Right cardiac atrium (tissue), 5 donors: ENCODE measurements at places on chromosomes 5 and 9. TPM values are rescaled to one million over a fixed set of nuclear protein-coding genes. Genes with fewer than 3 reads are reported as not detected.

DNA sequence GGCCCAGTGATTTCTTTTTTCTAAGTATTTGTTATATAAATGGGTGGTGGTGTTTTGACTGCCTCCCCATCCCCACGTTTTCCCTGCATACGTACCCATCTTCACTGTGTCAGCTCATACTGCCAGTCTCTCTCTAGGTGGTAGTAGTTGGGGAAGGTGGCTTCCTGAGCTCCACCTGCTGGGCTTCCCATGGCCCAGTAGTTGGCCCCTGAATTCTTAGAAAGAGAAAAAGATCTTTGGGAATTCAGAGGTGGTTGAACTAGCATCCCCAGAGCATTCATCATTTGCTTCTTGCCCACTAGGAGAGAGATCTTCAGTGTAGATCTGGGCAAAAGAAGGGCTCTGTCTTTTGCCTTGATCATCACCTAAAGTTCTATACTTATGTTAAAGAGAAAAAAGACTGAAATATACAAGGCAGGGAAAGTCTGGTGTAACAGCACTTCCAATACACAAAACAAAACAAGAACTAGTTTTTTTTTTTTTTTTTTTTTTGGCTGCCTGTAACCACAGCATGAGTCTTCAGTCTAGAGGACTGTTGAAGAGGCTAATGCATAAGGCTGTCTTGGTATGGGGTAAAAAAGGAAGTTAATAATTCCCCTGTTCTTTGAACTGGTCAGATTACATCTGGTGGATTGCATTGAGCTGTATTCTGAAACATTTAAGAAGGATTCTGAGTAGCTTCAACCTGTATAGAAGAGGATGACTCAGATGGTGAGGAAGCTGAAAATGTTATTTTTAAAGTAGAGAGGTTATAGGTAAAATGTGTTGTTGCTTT is 128.7 kb downstream of the ATG10 start:
- DNase-seq, result no peak

GRCh38 chr5:169089343-169089742 is 211.6 kb downstream of the SLIT3 start:
- DNase-seq, result no peak

DNA sequence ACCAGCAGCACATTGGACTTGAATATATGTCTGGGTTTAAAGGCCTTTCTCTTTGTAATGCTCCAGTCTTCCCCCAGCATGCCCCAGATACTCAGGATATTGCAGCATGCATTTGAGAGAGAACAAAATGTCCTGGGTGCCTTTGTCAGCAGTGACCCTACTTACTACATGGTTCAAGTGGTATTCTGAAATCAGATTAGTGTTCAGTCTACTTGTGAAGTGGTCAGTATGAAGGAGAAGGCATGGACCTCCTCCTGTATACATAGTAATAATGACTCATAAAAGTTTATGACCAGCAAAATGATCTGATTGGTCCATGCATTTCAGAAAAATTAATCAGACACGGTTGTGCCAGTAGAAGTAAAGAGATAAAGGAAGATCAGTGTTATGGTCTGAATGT is 25.4 kb downstream of the GPR21 start:
- DNase-seq, result no peak

GRCh38 chr9:87039809-87040392 is 92.6 kb upstream of the GAS1 start:
- no peak for DNase-seq

The CAST gene
- polyA plus RNA-seq, result 222 TPM

The CMYA5 gene
- polyA plus RNA-seq, result 341 TPM

The PRRX2 gene
- polyA plus RNA-seq, result 2.6 TPM

GRCh38 chr5:72523960-72524582 is 16.9 kb upstream of the ZNF366 start:
- DNase-seq, result no peak

GRCh38 chr5:67156976-67157583 is 39.5 kb downstream of the CD180 start:
- DNase-seq, result peak; percentile 64

DNA sequence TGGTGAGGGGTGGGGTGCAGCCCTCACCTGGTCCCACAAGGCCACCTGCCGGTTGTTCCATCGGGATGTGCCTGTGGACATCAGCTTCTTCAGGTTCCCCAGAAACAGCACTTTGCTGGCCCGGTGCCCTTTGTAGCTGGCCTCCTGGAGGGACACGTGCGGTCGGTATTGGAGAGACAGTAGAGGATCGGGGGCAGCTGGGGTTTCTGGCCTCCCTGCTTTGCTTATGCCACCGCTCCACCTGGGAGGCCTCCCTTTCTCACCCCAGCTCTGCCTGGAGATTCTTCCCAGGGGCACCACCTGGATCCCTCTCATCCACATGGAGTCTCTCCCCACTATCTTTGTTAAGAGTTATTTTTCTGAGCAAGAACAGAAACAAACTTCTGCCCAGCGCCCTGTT is 13.1 kb upstream of the TRIM14 start:
- DNase-seq, result no peak

The C1QTNF2 gene
- 2.1 TPM for polyA plus RNA-seq

DNA sequence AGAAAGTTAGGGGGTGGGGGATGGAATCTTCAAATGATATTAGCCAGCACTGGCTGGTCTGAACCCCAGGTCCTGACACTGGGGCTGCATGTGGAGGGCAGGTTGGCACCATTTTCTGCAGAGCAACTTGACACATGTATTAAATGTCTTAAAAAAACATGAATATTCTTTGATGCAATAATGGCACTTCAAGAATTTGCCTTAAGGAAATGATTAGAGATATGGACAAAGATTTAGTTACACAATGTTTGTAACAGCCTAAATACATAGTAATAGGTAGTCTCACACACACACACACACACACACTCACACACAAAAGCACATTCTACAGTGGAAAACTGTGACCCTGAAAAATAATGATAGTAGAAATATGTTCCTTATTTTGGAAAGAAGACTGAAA is 3.6 kb downstream of the SVEP1 start:
- no peak for DNase-seq

- DNase-seq, result no peak
These were observed 778.3 kb downstream of the PRELID2 start for GRCh38 chr5:145056800-145057199.

DNA sequence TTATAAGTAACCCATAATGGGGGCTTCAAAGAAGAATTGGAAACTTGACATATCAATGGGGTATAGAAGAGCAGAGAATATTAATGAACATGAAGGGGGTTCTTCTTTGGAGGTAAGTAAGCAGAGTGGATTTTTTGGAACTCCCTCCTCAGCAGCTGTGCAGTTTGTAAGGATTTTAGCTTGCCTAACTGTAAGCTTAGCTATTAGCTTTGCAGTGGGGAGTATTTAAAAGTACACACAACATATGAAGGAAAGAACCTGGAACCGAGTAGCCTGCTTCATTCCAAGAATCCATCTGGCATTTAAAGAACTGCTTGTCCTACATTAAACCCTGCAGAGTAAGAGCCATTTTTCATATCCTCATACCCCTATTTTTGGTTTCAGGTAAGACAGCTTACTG is 2.2 kb upstream of the PBX3 start:
- DNase-seq, result no peak

The TXNDC8 gene
- polyA plus RNA-seq, result not detected

DNA sequence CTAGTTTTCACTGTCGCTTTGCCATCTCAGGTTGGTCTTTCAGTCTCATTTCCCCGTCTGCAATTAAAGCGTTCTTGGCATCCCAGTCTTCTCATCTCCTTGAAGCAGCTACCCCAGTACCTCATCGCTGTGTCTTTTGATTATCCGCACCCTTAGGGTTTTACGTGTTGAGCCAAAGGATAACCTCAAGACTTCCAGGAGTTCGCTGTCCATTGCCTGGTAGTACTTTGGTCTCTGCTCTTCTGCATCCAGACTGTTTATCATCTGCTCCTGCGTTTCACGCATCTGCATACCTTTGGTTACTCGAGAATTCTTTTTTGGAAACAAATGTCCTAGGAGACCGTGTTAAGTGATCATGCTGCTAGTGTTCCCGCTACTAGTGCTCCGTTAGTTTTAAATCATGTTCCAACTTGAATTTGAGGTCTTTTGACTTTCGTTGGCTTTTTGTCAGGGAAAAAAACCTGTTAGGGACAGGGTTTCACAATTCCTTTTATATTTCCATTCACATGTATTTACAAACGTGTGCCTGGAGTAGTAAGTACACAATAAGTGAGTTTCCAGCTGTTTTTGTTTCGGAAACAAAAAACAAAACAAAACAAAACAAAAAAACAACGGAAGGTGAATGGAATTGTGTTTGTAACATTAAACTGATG is 888 bp downstream of the RABGAP1 start:
- no peak for DNase-seq

The STC2 gene
- 11.7 TPM for polyA plus RNA-seq

- no peak for DNase-seq
These were observed 673.4 kb upstream of the MEF2C start for GRCh38 chr5:89556215-89556913.

DNA sequence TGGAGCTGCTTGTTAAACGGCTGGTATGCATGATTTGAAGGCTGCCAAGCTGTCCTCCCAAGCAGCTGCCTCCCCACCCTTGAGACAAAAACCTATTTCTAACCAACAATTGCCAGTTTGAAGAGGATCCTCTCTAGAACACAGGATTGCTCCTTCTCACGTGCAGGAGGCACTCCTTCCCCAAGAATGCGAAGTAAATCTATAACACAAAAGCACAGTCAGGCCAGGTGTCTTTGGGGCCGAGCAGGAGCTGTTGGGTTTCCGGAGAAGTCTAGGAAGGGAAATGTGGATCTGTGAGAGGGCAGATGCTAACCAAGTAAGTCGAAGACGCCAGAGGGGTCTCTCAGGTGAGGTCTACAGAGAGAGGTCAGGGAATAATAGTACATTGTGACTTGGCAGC is 35.4 kb upstream of the GNPDA1 start:
- no peak for DNase-seq

- peak; percentile 60 for DNase-seq
These were observed 35.4 kb upstream of the TGFBR1 start for GRCh38 chr9:99069546-99069945.

DNA sequence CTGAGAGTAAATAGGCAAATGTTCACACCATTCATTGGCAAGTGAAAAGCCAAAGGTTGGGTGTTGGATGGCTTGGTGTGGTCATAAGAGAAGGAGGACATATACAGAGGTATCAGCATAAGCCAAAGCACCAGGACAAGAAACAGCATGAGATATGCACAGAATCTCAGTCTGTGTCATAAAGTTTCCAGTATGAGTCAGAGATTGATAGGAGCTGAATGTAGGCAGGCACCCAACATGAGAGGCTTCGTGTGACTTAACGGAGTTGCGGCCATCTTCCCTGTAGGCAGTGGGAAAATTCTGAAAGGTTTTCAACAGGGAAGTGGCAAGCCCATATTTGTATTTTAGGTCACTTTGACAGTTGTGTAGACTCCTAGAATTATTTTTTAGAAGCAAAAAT is 54.5 kb downstream of the SNCAIP start:
- DNase-seq, result no peak

DNA sequence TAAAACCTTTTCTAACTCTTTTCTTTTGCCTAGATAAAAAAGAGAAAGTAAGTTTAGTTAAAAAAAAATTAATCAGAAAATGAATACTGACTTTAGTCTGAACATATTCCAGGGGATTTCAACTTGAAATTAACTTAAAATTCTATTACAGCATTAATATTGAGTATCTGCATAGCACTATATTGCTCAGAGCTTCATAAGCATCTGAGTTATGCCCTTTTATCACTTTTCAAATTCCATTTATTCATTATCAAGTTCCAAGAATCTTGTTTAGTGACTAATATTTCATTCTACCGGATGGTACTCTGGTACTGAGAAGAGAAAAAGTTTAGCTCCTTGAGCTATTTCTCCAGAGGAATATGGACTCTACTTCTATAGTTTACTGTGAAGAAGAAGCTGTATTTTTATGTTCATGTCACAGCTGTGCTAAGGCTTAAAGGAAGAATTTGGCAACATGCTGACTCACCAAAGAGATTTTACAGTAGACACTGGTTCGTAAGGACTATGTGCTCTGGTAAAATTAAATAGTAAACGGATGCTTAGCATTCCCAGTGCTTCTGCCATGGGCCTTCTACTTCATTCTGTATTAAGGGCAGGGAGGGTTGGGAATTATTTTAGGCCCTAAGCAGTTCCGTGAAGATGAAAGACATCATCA is 285.2 kb upstream of the SEMA6A start:
- DNase-seq, result no peak

The PAEP gene
- polyA plus RNA-seq, result not detected

GRCh38 chr9:123933440-123934212 is 3.7 kb upstream of the DENND1A start:
- no peak for DNase-seq

DNA sequence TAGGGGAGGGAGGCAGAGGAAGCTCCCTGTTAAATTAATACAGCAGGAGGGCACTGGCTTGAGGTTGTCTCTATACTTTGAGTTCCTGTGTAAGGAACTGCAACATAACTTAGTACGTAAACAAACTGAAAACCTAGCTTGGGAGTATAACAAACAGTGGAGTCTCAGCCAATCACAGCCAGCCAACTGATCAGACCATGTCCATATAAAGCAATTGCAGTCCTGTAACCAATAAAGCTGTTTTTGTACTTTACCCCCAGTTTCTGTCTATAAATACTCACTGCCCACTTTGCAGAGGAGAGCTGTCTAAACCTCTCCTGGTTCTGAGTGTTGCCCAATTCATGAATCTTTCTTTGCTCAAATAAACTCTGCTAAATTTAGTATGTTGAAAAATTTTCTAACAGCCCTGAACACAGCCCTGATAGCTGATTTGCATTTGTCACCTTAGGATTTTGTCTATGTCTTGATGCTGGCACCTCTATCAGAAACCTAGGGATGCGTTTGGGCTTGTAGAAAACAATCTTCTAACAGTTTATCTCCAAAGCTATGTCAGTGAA is 39.9 kb downstream of the GDNF start:
- DNase-seq, result no peak

- no peak for DNase-seq
These were observed 156.5 kb upstream of the EGFLAM start for GRCh38 chr5:38101897-38102296.

DNA sequence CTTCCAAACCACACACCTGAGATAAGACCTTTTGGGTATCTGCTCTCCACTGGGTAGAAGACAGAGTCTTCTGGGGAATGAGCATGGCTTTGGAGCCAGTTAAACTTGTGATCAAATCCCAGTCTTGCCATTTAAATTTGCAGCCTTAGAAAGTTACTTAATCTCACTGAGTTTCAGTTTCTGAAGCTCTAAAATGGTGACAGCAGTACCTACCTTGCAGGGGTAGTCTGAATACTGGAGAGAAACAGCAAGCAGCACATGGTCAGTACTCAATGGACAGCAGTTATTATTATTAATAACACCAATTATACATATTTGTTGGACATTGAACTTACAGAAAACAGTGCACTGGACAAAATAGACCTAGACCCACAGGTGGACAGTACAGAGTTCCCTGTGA is 260.9 kb downstream of the MAN2A1 start:
- no peak for DNase-seq
